ENCODE measurements at places on chromosomes 2 and 18.

- no peak for DNase-seq
Measured at GRCh38 chr2:222688917-222689316, 17.5 kb downstream of the MOGAT1 start.

- DNase-seq: no peak
Measured at GRCh38 chr2:163690896-163691295, 44.9 kb downstream of the FIGN start.

DNA sequence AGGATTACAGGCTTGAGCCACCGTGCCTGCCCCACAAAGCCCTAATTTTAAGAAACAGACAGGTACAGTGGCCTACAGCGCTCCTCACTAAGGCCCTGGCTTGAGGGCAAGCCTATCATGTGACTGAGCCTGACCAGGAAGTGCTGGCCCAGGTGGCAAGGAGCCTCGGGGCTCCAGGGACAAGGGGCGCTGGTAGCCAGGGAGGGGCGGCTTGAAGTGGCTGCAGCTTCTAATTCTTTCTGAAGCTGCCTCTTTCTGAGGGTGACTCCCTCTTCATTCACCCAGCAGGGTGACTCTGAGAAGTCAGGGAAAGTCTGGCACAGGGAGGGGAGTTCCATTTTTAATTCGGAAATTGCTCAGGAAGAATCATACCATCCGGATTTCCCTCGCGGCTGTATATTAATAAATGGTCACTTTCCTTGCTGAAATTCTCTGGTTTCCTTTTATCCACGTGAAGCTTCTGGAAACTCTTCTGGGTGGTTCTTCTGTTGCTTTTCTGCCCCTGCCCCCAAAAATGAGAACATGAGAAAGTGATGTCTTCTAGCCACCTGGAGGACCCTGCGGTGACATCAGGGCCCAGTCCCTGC lies 115.7 kb downstream of the FAM210A start:
- DNase-seq: no peak

DNA sequence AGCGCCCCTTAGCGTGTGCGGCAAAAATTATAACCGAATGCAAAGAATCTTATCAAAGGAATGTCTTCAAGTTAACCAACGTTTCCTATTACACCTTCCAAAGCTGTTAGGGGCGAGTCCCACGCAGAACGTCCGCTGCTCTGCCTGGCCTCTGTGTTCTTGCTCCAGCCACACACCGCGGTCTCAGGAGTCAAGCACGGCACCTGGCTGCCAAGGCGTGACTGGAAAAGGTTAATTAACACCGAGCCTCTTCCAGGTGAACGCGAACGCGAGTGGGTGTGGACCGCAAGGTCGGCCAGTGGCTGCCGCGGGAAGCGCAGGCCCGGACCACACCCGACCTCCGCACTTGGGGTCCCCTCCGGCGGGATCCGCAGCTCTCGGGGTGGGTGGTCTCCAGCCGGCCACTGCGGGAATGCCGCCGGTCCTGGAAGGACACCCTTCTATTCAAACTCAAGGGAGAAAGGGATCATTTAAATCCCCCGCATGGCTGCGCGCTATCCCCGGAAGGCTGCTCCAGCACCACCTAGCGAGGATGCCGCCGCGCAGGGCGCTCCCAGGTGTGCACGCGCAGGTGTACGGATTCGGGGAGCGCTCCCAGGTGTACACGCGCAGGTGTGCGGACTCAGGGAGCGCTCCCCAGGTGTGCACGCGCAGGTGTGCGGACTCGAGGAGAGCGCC lies 830 bp downstream of the CYB5A start:
- DNase-seq: no peak

GRCh38 chr2:224846161-224846560 lies 130.0 kb upstream of the CCDC195 start:
- no peak for DNase-seq

- DNase-seq: no peak
Measured at GRCh38 chr2:241666627-241667400, 19.8 kb downstream of the DTYMK start.

DNA sequence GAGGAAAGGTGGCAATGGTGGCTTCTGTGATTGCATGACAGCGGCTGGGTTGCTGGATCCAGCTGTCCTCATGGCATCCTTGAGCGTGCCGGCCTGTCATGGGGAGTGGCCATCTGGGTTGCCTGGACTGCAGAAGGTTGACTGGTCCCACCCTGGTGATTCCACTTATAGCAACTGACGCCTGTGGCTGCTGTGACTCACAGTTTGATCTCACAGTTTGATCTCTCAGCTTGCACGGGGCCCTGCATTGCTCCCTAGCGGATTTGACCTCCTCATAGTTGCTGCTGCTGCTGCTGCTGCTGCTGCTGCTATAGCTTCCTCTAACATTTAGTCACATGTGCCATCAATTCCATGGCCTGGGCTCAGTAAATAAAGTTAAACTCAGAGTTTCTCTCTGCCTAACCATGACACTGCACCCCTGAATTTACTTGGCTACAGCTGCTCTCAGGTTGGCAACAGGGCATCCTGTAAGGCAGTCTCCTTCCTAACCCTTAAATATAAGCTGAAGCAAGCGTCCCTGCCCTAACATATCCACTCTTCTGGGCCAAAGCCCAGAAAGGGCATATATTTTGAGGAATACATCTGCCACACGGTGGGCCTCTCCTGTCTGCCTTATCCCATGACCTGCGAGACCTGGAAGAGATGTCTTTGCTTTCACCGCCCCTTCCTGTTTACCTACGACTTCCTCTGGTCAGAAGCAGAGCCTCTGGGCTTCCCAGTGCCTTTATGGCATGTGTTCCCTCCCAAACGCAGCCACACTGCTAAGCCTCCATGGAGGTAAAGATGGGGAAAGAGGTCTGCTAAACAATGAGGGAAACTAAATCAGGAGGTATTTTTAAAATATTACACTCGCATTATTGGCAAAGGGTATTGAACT lies 37.8 kb upstream of the CCDC150 start:
- DNase-seq: no peak

GRCh38 chr2:238601433-238602222 lies 174.9 kb downstream of the ASB1 start:
- DNase-seq: no peak

DNA sequence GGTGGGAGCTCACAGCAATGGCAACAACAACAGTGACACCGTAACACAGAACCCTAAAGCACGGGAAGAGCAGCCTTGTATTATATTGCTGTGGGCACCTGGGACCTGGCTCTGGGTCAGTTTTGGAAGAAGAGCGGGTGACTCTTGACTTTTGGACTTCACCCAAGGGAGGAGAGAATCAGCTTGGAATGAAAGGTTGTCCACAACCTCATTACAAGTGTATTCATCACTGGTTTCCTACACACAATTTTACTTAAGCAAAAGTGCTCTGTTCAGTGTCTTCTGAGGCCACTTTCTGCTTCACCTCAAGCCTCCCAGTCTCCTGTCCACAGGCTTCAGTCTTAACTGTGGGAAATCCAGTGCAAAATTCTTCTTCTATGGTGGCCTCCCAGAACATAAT lies 263.8 kb downstream of the KCNE4 start:
- no peak for DNase-seq

DNA sequence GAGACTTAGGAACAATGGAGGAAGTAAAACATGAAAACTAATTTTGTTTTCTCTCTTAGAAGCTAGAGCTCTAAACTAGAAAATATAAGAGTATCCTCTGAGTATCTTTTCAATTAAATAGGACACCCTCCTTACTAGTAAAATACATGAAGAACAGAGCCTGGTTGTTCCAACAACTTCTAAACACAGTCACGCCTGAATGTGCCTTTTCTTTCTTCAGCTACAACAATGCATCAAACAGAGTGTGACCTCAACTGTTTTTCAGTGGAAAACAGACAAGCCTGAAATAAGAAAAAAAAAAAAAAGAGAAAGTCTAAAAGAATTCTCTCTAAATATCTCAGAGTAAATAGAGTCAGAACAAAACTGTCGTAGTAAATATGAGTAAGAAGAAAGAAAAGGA lies 928.8 kb downstream of the CNTNAP5 start:
- DNase-seq: no peak

DNA sequence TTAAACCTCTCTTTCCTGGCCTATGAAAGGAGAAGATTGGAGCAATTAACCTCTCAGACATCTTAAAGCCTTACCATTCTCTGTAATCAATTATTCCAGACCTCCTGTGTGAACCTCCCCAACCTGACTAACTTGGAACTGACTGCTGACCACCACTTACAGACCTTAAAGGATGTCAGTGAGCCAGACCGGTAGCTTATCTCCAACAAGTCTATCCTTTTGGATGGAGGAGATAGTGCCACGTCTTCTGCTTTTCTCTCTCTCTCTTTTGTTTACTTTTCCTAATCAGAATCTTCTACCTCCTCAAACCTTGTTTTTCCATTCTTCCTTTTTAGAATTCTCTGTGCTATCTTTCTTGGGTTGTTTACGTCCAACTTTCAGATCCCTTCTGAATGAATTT lies 57.2 kb downstream of the LRRTM1 start:
- DNase-seq: no peak

DNA sequence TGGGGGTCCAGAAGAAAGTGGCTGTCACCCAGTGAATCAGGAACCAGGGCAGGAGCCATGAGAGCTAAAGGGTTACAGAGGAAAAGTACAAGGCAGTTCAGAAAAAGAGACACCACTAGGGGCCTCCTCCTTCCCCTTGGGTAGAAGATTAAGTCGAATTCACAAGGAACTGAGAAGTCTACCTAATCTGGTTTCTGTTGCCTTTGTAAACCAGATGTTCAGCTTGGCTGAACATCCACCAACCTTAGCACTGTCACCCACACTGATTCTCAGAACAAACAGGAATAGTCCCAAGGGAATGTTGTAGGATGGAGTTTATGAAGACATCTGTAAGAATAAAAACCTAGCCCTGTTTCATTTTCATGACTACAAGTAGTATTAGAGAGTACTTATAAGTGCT lies 90.4 kb upstream of the NOSTRIN start:
- DNase-seq: no peak

DNA sequence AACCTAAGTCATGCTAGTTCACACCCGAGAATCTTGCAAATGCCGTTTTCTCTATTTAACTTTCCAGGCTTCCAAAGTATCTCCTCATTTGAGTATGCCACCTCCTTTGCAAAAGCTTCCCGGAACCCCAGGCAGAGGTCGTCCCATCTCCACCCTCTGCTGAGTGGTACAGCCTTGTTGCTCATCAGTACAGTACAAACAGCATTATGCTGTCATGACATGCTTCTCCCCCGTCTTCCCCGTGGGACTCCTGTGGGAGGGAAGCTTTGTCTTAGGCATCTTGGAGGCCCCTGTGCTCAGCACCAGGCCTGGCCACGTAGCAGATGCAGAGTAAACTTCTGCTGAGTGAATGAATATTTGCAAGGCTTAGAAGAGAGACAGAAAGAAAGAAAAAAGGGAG lies 102.7 kb downstream of the CDCA7 start:
- no peak for DNase-seq

DNA sequence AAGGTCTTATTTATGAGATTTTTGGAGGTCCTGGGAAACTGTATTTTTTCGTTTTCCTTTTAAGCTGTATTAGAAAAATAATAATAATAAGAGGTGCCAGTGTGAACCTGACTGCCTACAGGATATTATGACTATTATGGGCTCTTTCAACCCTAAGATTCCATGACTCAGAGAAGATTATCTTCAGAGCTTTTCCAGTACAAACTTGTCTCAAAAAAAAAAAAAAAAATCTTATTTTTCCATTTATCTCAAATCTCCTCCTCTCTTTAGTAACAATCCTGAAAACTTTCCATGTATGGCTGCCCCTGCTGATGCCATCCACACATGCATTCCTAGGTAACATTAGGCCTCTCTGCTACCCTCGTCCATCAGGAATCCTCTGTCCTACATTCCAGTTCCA lies 36.7 kb upstream of the RPE start:
- no peak for DNase-seq

GRCh38 chr2:174020926-174021662 lies 55.9 kb upstream of the SP3 start:
- no peak for DNase-seq

DNA sequence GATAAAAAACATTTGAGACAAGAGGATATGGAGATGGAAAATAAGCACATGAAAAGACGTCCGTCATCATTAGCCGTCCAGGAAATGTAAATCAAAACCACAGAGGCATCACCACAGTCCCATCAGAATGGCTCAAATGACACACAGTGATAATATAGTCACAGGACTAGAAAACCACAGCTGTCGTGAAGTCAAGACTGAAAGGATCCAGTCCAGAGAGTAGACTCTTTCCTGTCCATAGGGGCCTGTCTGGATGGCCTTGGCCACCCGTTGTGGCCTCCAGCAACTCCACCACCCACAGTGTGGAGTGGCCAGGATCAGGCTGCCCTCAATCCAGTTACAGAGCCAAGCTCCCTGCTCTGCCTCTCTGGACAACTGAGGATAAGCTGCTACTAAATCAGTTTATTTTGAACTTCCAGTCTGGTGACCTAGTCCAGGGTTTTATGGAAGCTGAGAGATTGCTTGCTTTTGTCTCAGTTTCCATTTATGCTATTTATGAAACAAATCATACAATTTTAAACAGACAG lies 60.4 kb downstream of the RHOB start:
- DNase-seq: no peak

DNA sequence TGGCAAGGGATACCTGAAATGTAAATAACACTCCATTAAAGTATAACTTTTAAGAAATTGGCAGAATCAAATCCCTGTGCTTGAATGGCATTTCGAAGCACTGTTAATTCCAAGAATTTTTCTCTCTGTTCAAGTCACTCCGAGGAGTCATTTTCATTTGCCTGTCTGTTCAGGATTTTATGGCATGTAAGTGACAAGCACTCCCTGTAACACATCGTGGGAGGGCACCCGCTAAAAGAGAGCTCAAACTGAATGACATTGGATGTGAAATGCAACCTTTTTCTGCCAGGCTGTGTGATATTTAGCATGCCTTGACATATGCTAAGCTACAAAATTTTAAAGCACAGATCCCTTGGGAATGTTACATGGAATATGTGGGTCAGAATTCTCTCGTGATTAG lies 339.6 kb downstream of the LRRTM1 start:
- DNase-seq: no peak
